Midbrain (tissue), 1 donor: ENCODE measurements at places on chromosomes 11 and 22.
A peak's percentile ranks its signal among the peaks of the same experiment; 100 is the strongest.

DNA sequence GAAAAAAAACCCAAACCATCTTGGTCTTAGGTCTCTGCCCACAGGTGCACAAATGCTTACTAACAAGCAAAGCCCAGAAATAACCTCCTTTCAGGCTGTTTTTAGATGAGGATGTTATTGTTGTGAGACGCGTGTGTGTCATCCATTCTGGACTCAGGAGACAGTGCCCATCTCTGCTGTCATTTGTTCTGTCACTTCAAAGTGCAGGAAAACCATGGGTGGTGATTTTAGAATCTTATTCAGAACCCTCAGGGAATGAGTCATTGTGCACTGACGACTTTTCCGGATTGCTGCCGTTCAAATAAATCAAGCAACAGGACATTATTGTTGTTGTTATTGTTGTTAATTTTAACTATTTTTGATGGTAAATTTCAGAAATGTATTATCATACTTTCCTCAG is 110.3 kb downstream of the LRRC32 start:
- no peak for DNase-seq

GRCh38 chr11:59918987-59919589 is 19.1 kb upstream of the OOSP1 start:
- no peak for DNase-seq

- DNase-seq = peak; percentile 76
Observed at GRCh38 chr11:46977038-46977813, 40.7 kb downstream of the CSTPP1 start.

DNA sequence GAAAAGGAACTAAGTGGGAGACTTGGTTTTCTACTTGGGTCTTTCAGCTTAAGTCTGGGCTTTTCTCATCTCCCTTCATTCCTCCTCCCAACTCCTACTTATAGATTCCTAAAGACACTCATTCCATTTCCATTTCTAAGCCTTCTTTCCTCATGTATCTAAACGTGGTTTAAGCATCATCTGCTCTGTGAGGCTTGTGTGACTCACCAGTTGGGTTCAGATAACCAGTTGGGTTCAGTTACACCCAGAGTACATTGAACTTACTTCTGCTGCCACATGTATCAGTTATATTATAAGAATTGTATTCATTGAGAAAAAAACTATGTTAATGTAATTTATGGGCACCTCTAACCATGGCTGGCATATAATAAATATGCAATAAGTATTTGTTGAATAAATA is 831.2 kb upstream of the CCDC90B start:
- no peak for DNase-seq

DNA sequence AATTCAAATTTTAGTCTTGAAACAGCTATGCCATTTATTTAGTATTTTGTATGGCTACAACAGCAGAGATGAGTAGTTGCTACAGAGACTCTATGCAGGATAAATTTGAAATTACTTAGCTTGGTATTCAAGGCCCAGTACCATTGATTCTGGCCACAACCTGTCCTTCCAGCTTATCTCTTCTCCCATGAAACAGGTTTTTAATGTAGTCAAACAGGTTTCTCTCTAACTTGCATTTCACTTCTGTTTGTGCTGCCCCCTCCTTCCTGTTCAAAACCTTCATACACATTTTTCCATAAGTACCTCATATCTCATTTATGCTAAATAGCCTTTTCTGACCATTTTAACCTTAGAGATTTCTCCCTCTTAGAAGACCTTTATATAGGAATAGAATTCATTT is 3.3 kb downstream of the USP47 start:
- DNase-seq = no peak

- no peak for DNase-seq
Observed at GRCh38 chr11:79932612-79933011, 491.8 kb upstream of the TENM4 start.

- DNase-seq = no peak
Observed at GRCh38 chr11:44627165-44627789, 61.8 kb downstream of the CD82 start.

DNA sequence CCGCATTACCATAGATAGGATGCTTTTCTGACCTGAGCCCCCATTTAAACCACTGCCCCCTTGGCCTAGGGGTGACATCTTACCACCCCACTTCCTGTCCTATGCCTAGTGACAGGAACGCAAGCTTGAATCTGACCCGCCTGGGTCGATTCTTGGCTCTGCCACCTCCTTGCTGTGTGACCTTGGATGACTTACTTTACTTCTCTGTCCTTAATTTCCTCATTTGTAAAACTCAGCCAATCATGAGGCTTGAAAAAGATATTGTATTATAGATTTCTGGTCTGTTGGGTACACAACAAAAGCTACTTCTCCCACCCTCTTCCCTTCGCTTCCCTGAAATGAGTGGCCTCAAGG is 39.2 kb upstream of the CDON start:
- DNase-seq = no peak

- peak; percentile 14 for DNase-seq
Observed at GRCh38 chr11:68099474-68100405, 21.4 kb downstream of the CHKA start.

- DNase-seq = peak; percentile 81
Observed at GRCh38 chr11:113730887-113731726, 25.0 kb upstream of the TMPRSS5 start.

GRCh38 chr11:128897826-128898225 is 6.7 kb downstream of the KCNJ5 start:
- no peak for DNase-seq

DNA sequence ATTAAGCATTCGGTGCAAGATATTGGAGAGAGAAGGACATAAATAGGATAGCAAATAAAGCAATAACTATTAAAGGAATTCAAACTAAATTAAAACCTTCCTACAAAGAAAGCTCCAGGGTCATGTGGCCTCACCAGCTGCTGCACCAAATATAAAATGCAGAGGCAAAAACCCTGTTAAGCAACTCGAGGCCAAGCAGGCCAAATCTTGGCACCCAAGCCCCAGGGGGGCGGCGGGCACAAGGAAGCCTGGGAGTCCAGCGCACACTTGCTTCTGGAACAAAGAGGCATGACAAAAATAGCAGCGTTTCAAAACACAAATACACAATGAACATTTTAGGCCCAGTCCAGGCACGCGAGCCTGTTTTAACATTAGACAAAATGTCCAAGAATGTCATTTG is 20.8 kb downstream of the KRTAP5-6 start:
- DNase-seq = no peak

GRCh38 chr22:22605074-22605404 is 39.4 kb upstream of the GGTLC2 start:
- DNase-seq = no peak

- DNase-seq = no peak
Observed at GRCh38 chr11:37532271-37532670, 934.2 kb upstream of the RAG2 start.
